ENCODE measurements at places on chromosomes 7 and 10.

DNA sequence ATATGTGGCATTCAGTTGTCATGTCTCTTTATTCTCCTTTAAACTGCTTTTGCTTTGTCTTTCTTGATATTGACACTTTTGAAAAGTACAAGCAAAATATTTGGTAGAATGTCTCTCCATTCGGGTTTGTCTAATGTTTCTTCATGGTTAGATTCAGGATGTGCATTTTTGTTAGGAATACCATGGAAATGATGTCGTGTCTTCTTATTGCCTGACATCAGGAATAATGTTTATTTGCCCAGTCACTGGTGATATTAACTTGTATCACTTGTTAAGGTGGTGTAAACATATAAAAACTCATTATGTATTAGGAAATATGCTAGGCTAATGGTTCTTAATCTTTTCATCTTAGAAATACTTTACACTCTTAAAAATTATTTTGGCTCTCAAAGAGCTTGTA is 43.4 kb downstream of the CDK1 start:
- no peak for DNase-seq

- DNase-seq = no peak
These were observed 12.1 kb downstream of the ZSCAN21 start for GRCh38 chr7:100061518-100062193.

- no peak for DNase-seq
These were observed 5.8 kb downstream of the IDE start for GRCh38 chr10:92567952-92568600.

DNA sequence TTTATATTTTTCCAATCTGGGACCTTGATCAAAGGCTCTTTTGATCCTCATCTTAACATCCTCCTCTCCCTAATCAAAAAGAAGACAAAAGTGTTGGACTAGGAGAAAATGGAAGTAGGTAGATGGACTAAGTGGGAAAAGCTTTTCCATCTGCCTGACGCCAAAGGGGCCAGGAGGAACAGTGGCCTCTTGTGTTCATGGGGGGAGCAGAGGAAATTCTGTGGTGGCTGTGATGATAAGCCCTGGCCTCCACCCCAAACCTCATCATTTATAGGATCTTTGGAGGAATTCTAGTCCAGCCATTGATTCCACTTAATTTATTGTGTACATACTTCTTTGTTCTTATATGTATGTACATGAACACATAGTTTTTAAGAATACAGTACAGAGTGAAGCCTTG is 21.7 kb downstream of the ZNF365 start:
- DNase-seq = no peak

DNA sequence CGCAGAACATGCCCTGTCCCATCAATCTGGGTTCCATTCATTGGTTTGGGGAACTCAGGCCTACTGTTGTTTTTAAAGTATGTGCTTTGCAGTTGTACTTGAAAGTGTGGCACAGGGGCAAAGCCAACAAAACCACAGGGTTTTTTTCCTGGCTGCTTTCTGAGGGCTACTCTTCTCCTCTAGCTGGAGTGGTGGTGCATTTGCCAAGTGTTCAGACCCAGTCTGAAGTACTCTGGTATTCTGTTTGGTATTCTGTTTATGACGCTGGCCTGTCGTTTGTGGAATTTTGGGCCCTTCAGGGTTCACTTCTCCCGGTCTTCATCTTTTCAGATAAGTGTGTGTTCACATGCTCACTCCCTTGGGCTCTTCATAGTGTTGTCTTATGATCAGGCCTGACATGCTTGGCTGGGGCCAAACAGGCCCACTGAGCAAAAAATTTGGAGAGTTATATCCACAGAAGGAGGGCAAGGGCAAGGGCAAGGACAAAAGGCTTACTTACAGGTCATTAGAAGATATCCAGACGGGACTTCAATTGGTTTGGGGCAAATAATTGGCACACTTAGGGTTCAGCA is 26.3 kb downstream of the SLC26A4 start:
- DNase-seq = no peak

GRCh38 chr7:40808378-40808942 is 673.7 kb downstream of the SUGCT start:
- no peak for DNase-seq

GRCh38 chr7:40298421-40298820 is 163.6 kb downstream of the SUGCT start:
- DNase-seq = no peak

GRCh38 chr7:47782792-47783191 is 165.5 kb downstream of the PKD1L1 start:
- no peak for DNase-seq

All from naive thymus-derived CD8-positive, alpha-beta T cell (primary cell).